CD4-positive, alpha-beta T cell treated with Interleukin-17A for 1 hour (primary cell): ENCODE measurements at places on chromosomes 3 and 15.

DNA sequence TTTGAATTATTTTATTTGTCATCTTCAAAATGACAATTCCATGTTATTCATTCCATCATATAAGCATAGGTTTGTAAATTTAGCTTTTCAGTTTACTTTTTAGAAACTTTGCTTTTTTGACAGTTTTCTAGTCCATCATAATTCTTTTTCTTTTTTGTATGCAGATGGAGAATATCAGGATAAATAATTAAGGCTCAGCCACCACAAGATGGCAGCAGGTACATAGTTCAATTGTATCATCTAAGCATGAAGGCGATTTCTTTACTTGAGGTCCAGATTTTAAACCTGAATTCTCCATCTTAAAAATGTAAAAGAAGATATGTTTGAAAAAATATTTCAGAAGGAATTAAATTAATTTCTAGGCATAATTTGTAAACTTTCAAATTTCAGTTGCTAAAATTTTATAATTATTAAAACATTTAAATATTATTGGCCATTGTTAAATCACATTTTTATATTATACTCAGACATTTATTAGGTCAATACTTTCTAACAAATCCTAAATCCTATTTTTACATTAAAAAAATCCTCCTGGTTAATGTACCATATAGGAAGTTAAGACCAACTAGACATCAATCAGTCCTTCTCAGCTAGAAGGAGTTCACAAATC lies 15.1 kb downstream of the PLSCR5 start:
- no peak for DNase-seq

DNA sequence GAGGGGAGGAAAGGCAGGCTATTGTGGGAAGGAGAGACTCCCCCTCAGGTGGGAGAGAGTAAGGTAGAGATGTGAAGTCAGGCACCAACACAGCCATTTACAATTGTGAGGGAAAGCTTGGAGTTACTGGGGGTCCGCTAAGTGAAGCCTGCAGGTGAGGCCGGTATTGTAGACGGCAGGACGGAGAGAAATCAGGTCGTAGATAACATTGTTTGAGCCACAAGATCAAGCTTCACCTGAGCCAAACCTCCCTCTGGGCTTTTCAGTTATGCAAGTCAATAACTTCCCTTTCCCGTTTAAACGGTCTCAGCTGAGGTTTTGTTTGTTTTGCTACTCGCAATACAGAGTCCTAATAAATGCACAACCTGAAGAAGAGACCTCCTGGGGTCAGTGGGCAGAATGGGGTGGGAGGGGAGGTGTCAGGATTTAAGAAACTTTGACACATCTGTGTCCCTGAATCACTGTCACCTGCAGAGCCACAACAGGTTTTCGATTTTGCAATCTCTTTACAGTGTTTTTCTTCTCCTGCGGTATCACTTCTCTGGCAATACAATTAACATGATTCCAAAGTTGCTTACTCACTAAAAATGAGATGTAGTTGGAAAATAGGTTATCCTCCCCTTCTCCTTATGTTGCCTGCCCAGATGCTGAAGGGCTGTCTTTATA lies 72.0 kb upstream of the GLCE start:
- no peak for DNase-seq

DNA sequence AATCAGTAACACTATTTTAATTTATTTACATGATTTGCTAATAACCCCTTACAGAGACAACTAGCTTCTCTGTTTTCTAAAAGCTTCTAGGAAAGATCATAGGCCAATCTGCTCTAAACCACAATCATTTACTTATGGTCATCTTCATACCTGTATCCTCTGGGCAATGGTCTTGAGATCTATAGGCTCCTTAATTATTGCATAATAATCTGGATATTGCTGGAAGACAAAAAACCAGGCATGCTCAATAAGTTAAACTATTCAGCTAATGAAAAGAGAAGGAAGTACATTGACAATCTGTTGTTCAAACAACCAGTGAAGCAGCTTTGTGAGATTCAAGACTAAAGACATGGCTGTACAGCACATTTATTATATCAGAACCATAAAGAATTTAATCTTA lies 34.1 kb downstream of the PBRM1 start:
- no peak for DNase-seq

- no peak for DNase-seq
Measured at GRCh38 chr15:70358011-70358819, 260.5 kb upstream of the TLE3 start.

- DNase-seq, result no peak
Measured at GRCh38 chr3:32596282-32596908, 25.7 kb upstream of the DYNC1LI1 start.

- no peak for DNase-seq
Measured at GRCh38 chr3:58164199-58164879, 46.4 kb downstream of the DNASE1L3 start.

- DNase-seq, result no peak
Measured at GRCh38 chr3:67447393-67447792, 207.0 kb downstream of the SUCLG2 start.

DNA sequence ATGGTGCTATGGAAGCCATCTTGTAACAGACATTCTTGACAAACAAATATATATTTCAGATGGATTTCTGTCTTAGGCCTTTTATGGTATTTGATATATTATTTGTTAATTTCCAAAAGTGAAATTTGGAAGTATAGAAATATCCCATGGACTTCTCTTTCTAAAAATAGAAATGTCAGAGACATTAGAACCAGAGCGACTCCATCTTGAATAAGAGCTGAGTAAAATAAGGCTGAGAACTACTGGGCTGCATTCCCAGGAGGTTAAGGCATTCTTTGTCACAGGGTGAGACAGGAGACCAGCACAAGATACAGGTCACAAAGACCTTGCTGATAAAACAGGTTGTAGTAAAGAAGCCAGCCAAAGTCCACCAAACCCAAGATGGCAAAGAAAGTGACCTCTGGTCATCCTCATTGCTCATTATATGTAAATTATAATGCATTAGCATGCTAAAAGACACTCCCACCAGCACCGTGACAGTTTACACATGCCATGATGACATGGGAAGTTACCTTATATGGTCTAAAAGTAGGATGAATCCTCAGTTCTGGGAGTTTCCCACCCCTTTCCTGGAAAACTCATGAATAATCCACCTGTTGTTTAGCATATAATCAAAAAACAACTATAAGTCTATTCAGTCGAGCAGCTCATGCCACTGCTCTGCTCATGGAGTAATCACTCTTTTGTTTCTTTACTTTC lies 146.0 kb downstream of the NEK11 start:
- no peak for DNase-seq

- no peak for DNase-seq
Measured at GRCh38 chr15:31586841-31587240, 260.2 kb downstream of the KLF13 start.
